EL (cell line): ENCODE measurements at places on chromosomes 11 and 22.

- no peak for DNase-seq
Observed at GRCh38 chr11:24896118-24896835, 399.4 kb downstream of the LUZP2 start.

DNA sequence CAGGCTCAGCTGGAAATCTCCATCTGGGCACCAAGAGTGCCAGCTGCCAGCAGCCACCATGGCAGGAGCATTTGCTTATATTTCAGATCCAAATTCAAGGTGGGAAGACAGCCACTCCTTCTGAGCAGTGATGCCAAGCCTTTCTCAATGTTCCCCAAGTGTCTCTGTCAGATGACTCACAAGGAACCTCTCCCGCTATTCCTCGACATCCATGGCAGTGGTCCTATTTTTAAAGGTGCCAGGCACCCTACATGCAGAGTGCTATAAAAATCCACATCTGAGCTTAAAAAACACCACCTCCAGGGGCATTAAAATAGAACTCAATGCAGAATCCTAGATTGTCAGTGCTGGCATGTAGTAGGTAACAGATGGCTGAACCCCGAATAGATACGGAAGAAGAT, 112.1 kb downstream of the SLC1A2 start:
- no peak for DNase-seq

GRCh38 chr22:44363980-44364750, 51.4 kb upstream of the SHISAL1 start:
- DNase-seq, result no peak

DNA sequence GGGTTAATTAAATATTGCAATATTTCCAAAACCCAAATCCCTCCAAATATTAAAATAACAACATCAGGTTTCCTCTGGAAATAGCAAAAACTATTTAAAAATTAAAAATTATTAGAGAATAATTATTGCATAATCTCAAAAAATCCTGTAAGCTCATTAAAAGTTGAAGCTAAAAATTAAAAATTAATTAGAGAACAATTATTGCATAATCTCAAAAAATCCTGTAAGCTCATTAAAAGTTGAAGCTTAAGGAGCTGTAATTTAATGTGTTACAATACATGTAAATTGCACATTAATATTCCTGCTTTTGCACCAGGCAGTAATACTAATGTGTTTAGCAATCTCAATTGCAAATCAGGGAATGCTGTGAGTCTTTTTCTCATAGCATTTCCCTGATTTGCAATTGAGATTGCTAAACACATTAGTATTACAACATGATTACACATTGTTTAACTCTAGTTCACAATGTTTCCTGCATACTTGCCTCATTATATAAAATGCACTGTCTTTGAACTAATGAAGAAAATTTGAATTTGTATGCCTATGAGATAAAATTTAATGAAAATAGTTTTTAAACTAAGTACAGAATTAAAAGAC, 247.7 kb downstream of the GUCY1A2 start:
- DNase-seq, result no peak

- DNase-seq, result no peak
Observed at GRCh38 chr11:7160814-7161489, 72.2 kb downstream of the RBMXL2 start.

DNA sequence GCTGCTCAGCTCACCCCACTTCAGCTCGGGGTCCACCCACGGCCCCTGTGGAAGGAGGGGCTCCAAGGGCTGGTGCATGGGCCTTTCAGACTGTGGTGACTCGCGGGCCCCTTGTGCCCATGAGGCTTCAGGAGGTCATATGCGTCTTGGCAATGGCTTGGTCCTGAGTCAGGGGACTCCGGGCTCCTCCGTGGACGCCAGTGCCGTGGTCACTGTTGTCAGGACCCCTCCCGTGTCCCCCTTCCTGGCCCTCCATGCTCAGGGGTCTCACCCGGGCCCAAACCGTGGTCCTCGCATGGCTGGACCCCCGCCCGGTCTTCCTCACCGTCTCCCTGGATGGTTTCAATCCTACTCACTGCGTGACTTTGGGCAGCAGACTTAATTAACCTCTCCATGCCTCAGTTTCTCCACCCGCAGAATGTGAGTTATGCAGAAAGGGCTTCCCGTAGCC, 436.4 kb downstream of the TBC1D22A start:
- no peak for DNase-seq

- DNase-seq, result no peak
Observed at GRCh38 chr22:18062421-18062820, 15.4 kb upstream of the PEX26 start.

DNA sequence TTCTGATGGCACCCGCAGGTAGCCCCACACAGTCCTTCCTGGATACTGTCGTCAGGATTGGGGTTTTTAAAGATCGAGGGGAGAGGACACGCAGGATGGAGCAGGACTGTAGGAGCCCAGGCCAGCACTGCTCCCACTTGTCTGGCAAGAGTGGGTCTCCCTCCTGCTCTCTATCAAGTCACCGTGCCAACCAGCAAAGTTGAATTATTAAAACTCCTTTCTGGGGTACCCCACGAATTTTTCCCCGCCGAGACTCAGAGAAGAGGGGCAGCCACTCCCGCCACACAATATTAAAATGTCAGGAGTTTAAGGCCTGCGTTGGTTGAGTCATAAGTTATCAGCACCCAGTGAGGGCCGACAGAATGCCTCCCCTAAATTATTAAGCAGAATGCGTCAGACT, 10.1 kb downstream of the LMO1 start:
- no peak for DNase-seq

GRCh38 chr11:133082453-133082781, 449.9 kb downstream of the OPCML start:
- peak; percentile 14 for DNase-seq

- DNase-seq, result peak; percentile 67
Observed at GRCh38 chr11:46238078-46238966, 39.1 kb upstream of the CREB3L1 start.

DNA sequence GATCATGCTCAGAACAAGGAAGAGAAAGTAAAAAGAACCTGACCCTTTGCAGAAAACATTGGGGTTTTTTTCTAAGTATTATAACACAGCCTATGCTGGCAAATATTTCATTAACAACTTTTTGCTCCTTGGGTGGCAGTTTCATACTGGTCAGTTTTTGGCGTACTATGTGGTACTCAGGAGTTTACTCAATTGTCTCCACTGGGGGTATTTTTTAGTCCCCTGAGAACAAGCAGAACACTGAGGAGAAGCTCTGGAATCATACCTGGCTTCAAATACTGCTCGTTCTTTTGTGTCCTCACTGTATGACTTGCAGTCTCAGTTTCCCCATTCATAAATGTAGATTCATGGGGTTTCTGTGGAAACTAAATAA, 90.4 kb downstream of the SERGEF start:
- no peak for DNase-seq

GRCh38 chr22:30860176-30861105, 108.1 kb downstream of the MORC2 start:
- no peak for DNase-seq

- DNase-seq, result peak; percentile 97
Observed at GRCh38 chr22:20807315-20807752, 33.4 kb downstream of the SERPIND1 start.

DNA sequence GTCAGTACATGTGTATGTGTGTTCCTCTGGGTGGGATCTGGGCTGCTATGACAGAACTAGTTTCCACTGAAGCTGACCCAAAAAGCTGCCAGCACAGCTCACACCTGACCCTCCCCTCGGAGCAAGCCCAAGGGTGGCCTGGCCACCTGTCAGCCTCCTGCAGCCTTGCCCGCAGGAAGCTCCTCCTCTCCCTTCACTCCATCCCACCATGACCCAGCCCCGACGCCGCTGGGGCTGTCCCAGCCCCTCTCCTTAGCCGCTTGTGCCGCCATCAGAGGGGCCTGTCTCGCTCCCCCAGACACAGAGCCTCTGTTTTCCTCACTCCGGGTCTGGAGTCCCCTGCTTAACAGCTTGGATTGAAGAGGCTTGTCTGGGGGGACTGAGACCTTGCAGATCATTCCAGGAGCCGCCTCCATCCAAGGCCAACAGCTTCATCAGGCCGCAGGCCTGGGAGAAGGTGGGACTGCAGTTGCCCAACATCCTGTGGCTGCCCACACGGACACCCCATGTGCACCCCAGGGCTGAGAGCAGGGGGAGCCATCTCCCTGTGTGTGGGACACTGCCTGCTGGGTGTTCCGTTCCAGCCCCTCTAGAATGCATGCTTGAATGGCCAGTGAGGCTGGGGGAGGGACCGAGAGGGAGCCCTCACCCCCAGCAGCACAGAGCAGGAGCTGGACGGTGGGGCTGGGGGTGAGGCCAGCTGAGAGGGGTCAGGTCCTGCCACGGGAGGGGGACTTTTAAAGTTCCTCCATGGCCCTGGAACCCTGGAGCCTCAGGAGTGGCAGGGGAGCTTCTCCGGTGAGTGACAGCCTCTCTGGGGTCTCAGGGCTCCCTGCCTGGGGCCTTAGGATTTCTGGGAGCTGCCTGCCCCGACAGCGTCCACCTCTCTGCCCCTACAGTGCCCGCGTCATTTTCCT, 696 bp downstream of the MRGPRF start:
- DNase-seq, result peak; percentile 74

GRCh38 chr22:33443683-33444082, 385.5 kb upstream of the SYN3 start:
- DNase-seq, result no peak

DNA sequence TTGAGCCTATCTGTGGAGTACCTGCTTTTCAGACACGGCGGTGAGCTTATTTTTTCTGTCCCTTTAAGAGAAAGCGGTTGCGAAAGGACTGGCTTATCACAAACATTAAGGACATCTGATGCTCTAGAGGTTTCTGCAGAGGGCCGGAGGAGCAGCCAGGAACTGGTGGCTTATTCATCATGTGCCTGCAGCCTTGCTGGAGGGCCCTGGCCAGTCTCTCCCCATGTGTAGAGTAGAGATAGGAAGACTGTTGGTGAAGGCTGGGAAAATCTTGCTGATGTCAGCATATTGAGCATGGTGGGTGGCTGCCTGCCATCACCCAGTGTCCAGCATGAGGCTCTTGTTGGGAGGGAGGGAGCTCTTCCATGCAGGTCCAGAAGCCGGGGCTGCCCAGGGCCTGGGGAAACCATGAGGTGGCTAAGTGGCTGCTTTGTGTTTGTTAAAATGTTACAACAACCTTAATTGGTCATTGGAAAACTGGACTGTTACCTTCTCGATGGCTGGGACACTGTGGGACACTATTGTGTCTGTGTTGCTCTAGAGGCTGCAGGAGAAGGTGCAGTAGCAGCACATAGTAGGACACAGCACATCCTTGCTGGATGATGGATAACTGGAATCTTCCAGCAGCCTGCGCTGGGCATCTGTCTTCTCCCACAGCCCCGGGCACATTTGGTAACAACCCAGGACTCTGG, 54.3 kb downstream of the TSPAN18 start:
- no peak for DNase-seq

- no peak for DNase-seq
Observed at GRCh38 chr22:25069758-25070481, 117.4 kb downstream of the KIAA1671 start.

- DNase-seq, result no peak
Observed at GRCh38 chr11:93487032-93487483, 56.1 kb downstream of the SMCO4 start.

GRCh38 chr22:42360348-42360747, 71.9 kb downstream of the NFAM1 start:
- DNase-seq, result no peak

- peak; percentile 44 for DNase-seq
Observed at GRCh38 chr11:14418801-14419417, 59.9 kb upstream of the RRAS2 start.

- peak; percentile 81 for DNase-seq
Observed at GRCh38 chr11:130897262-130898182, 18.8 kb downstream of the SNX19 start.

DNA sequence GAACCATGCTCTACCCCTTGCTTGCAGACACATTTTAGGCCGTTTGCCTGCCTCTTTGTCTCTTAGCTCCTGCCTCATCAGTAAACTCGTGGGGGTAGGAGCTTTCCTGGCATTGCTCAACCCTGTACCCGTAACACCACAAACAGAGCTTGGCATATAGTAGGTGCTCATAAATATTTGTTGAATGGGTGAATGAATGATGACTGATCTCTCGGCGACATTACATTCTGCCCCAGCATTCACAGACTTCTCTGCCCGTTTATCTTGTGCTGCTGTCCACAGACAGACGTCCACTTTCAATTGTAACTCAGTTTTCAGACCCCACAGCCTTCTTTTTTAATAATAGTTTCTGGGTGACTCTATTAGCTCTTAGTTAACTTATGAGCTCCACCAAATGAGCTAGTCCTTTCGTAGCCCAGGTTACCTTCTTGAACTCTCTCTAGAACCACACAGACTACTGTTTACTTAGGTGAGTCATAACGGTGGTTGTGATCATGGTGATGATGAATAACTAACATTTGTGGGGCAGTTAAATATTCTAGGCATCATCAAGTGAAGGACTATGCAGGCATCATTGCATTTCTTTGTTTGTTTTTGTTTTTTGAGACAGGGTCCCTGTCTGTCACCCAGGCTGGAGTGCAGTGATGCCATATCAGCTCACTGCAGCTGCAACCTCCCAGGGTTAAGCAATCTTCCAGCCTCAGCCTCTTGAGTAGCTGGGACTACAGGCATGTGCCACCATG, 188.4 kb downstream of the ADAMTS15 start:
- peak; percentile 77 for DNase-seq

DNA sequence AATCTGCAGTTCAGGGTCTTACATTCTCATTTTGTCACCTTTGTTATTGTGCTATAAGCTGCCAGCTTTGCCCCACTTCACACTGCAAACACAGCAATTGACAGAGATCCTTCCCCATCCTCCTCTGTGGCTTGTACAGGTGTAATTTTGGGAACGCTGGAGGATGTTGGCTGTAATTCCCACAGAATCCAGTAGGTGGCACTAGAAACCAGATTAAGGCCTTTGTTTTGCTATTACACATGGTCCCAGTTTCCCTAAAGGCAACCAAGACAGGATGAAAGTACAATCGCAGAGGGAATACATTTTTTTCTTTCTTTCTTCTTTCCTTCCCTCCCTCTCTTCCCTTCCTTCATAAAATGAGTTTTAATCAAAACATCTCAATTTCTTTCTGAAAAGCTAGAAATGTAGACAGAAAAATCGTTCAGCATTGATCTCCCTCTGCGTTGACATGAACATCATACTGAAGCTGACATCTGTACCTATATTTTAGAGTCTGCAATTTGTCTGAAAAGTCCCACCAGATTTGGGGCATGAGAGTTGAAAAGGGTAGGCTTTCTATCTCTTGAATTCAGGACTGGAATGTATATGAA, 21.3 kb upstream of the NELL1 start:
- DNase-seq, result peak; percentile 46

GRCh38 chr11:48114740-48115139, 101.9 kb upstream of the OR4B1 start:
- no peak for DNase-seq
